Stimulated activated naive B cell treated with anti-CD40 and anti-IgM and Interleukin-4, amounts not matched to agents 10 μg/mL and 1 μg/mL and 100 μg/mL, for 72 hours (primary cell): ENCODE measurements at places on chromosomes 1 and 21.

GRCh38 chr1:77218477-77219165 lies 609 bp downstream of the PIGK start:
- DNase-seq = no peak

- no peak for DNase-seq
Measured at GRCh38 chr1:29641921-29642320, 405.6 kb downstream of the PTPRU start.

DNA sequence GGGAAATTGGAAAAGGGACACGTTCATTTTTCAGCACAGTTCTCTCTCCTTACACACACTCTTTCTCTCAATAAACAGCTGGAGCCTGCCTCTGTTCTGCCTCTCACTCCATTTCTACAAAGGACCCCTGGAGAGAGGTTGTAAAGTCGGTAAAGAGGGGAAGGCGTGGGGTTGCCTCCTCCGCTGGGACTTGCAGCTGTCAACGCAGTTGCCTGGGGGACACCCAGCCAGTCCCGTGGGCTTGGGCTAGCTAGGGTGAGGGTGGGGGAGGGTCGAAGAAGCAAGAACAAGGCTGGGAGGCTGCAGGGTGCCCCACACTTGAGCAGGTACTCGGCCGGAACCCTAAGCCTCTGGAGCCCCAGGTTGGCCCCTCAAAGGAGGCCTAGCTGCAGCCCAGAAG lies 27.6 kb downstream of the C1orf216 start:
- DNase-seq = no peak

GRCh38 chr1:218275823-218276222 lies 9.3 kb upstream of the RRP15 start:
- DNase-seq = no peak

DNA sequence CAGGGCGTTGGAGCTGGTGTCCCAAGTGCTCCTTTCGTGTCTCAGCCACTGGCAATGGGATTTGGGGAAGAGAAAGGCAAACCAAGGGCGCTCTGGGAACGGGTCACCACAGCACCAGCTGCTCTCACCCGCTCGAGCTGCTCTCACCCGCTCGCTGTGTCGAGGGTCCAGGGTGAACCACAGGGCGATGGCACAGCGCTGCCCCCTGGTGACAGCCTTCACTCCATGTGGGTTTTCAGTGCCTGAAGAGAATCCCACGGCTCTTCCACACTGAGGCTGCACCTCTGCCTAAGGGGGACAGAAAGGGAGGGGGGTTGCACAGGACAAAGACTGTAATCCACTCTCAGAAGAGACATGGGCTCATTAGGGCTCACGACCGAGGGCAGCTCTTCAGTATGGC lies 7.1 kb upstream of the CLDN19 start:
- no peak for DNase-seq

DNA sequence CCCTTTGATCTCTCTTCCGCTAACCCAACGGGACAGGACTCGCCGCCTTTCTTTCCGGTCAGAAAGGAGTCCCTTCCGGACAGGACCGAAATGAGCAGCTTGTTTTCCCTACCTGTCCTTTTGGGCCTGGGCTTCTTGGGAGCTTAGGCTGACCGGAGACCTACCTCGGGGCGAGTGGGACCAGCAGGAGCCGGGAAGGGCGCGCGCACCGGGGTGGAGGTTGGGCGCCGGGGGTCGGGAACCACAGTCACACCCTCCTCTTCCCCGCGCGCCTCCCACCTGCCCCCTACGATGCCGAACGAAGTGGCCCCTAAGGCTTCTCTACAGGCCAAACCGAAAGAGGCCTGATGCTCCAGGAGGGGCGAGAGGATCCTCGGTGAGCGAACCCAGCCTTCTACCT lies 95.2 kb downstream of the PRKAB2 start:
- no peak for DNase-seq

- DNase-seq = no peak
Measured at GRCh38 chr1:13605159-13605558, 21.5 kb downstream of the PDPN start.

DNA sequence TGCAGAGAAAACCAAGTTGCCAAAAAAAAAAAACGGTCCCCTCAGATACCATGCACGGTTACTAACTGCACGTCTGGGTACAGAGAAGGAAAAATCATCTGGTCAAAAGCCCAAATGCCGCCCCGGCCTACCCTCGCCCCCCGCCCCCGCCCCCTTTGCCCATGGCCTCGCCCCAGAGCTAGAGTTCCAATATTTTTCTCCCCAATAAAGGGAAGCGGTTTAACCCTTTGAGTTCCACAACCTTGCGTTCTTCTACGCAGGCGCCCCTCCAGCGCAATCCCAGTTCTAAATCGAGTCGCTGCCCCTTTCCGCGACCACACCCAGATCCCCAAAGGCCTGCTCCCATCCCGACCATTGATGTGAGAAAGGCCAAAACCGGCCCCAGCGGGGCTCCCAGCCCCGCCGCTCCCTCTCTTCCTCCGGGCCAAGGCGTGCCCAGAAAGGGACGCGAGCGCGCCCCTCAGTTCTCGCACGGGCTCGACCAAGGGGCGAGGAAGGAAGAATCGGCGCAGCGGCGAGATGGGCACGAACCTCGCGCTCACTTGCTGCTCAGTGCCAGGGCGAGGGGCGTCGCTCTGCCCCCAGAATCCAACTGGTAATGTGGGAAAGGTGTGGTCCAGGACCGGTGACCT lies 797 bp downstream of the WDR47 start:
- peak; percentile 12 for DNase-seq

DNA sequence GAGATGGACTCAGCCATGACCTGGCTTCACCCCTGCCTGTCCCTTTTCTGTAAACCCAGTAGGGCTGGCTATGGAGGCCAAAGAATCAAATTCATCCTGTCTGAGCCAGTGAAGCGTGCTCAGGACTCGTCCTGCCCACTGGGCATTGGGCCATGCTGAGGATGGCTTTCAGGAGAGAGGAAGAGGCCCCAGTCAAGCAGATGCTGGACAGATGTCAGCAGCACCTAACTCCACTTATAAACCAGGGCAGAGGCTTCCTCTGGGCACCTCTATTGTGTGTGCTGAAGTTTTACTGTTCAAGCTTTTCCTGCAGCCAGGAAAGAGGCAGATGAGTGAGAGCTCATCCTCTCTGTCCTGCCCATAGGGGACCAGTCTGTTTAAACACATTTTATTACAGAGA lies 97.4 kb upstream of the GCLM start:
- DNase-seq = no peak

GRCh38 chr1:180431683-180432082 lies 70.7 kb downstream of the ACBD6 start:
- no peak for DNase-seq

DNA sequence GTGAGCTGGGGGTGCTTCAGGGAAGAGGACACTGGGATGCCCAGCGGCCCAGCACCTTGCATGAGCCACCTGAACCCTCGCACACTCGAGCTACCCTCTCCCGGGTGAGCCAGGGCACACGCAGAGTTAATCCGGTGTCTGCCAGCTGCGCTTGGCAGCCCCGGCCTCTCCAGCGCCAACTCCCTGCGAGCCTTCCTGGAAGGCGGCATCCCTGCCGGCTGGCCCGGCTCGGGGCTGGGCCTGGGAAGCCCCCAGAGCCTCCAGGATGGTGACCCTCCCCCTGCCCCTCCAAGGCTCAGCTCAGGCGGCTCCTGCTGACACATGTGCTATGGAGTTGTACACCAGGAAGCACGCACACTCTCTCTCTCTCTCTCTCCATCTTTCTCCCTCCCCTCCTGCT lies 48.7 kb downstream of the RAP1GAP start:
- DNase-seq = no peak

- no peak for DNase-seq
Measured at GRCh38 chr1:15128077-15128476, 25.5 kb upstream of the TMEM51 start.

DNA sequence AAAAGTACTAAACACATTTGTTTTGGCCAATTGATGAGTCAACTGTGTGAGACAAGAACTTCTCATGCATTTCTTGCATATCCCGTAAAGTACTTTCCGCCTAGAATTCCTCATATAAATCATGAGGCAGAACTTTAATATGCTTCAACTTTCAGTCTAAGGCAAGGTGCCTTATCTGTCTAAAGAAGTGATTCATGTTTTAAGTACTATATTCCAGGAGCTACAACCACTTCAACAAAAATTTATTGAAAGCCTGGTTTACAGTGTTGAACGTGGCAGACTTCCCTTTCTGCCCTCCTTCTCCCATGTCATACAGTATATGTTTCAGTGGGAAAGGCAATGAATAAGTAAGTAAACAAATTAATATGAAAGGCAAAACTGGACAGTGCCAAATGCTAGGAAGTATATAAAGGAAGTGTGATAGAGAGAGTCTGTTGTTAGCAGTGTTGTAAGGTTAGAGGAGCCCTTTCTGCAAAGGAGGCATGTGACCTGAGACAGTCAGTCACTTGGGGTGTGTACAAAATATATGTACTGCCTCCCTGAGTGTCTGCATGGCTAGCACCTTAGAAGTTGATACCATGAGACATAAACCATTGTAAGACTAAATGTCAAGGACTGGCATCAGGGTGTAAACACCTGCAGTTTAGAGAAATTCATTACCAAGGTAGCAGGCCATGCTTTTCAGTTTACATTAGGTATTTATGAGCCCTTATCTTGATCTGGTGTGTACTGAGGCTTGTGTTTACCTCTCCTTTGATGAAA lies 362.2 kb downstream of the SRGAP2C start:
- DNase-seq = no peak

DNA sequence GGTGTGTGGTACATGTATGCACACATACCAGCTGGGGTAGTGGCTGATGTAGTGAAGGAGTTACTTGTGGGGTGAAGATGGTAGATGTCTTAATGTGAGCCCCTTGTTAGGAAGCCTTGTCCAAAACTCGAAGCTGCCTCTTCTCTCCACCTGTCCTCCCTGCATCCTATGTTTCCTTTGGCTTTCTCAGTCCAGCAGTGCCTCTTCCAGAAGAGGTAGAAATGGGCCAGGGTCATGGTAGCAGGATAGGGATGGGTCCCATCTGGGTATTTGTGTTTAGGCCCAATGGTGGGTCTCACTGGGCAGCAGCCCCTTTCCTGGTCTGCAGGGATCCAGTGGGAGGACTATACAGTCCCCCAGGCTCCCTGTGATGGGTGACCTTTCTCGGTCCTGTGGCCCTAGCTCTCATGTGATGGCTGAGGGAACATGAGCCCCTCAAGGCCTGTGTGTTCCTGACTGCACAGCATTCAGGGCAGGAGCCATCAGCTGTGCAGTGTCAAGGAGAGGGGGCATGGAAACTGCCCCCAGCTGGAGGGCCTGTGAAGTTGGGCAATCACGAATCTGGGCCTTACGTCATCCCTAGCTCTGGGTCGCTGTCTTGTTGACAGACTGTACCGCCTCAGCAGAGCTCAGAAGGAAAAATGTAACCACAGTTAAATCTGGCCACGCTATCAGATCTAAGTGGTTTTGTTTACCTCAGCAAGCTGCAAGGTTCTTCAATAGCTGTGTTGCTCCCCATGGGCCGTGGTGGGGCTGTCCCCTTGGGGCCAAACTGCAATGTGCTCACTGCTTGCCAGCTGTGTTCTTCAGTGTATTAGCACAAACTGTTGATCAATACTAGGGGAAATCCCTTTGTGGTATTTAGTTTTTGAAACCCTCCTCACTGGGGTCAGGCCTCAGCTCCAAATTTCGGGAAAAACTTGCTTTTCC lies 82.7 kb downstream of the NOS1AP start:
- DNase-seq = peak; percentile 49

- peak; percentile 36 for DNase-seq
Measured at GRCh38 chr1:150578272-150579109, 919 bp downstream of the MCL1 start.

- DNase-seq = no peak
Measured at GRCh38 chr1:228308085-228308601, 98.5 kb downstream of the TRIM11 start.

- no peak for DNase-seq
Measured at GRCh38 chr1:55007625-55008024, 8.9 kb downstream of the BSND start.

- DNase-seq = no peak
Measured at GRCh38 chr1:51439053-51439452, 80.0 kb downstream of the EPS15 start.

GRCh38 chr1:19453741-19454201 lies 31.6 kb downstream of the CAPZB start:
- no peak for DNase-seq

- no peak for DNase-seq
Measured at GRCh38 chr1:205858141-205858961, 8.4 kb upstream of the PM20D1 start.

DNA sequence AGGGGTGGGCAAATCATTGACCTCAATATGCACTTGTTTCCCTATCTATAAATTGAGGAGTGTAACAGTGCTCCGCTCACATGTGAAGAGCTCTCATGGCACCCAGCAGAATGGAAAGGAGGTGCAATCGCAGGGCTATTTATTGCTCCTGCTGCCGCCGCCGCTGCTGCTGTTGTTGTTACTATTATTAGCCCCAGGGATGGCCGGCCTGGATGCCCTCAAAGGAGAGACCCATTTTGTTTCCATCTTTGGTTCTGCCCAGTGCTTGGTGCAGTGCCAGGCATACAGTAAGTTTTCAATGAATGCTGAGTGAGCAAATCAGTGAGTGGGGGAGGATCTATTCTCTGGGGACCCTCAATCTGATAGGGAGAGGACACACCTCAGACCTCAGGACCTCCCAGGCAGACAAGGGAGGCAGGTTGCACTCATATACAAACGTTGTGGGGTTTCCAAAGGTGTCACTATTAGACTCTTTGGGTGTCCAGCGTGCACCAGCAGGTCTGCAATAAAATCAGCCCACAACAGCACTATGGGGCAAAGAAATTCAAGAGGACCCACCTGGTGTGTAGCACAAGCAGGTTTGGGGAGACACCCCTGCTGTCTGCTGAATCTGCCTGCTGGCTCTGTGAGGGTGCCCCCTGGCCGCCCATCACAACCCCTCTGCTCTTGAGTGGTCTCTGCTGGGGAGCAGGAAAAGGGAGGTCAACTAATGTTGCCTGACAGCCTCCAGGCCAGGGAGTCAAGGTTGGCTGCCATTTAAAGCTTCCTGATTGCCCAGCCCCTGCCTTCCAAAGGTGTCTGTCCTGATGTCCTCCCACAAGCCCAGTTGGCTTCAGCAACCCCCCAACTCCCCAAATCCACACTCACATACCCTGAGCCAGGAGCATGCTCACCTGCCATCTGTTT lies 136.3 kb downstream of the ACTL8 start:
- no peak for DNase-seq

DNA sequence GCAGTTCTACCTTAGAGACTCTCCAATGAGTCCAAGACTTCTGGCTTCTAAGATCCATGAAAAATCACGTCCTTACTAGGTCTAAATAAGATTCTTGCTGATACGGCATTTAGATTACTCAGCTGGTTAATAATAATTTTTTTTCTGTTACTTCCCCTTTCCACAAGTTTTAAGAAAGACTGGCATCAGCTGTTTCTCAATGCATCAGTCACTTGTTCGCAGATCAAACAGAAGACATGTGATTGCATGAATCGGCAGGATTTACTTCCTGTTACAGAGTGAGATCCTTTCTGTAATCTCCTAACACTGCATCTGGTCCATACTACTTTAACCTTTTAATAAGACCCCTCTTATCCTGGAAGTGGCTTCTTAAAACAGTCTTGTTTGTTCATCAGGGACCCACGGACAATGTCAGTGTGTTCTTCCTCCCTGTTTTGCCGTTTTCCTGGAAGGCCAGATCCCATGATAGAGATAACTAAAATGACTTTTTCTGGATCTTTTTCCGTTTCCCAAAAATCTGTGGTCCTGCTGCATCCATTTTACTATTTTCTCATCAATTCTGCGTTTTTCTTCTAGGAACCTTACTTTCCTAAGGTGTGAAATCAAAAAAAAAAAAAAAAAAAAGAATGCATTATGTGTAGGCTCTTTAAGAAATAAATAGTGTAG lies 6.1 kb downstream of the NPL start:
- DNase-seq = no peak
